ENCODE measurements at places on chromosomes 7 and 10. TPM values are rescaled to one million over a fixed set of nuclear protein-coding genes. Genes with fewer than 3 reads are reported as not detected.

DOCK4 gene
- 6.3 TPM for total RNA-seq

COX19 gene
- 10.2 TPM for total RNA-seq

FAM25G gene
- not detected for total RNA-seq

PIP gene
- total RNA-seq, result not detected
